Astrocyte of the cerebellum (primary cell): ENCODE measurements at places on chromosomes 2 and 18.

DNA sequence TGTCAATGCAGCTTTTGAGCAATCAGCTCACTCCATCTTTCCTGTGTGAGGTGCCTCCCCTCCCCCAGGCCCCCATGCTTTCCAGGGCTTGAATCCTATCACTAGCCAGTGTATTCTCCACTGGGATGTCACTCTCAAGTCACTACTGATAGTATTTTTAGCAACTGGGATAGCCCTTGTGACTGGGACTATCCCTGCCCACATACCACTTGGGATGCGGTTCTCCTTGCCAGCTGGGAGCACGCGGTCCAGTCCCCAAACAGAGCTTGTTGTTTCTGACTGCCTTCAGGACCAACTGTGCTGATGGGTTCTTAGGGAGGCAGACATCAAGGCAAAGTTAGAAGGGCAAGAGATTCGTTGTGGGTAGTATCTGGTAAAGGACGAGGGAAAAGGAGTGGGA is 134.9 kb downstream of the FAM161A start:
- no peak for DNase-seq

DNA sequence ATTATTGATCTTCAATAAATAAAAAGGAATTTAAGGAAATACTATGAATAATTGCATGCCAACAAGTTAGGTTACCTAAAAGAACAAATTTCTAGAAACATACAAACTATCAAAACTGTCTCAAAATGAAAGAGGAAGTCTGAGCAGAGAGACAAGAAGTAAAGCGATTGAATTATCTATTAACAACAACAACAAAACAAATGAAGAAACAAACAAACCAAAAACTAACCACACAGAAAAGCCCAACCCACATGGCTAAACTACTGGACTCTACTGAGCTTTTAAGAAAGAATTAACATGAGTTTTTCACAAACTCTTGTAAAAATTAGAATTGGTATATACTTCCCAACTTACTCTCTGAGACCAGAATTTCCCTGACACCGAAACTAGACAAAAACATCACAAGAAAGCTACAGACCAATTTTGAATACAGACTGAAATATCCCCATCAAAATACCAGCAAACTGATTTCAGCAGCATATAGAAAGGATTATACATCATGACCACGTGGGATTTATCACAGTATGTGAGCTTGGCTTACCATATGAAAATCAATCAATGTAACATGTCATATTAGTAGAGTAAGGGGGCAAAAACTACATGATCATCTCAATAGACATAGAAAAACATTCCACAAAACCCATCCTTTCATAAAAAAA is 16.6 kb upstream of the GALNT1 start:
- no peak for DNase-seq

DNA sequence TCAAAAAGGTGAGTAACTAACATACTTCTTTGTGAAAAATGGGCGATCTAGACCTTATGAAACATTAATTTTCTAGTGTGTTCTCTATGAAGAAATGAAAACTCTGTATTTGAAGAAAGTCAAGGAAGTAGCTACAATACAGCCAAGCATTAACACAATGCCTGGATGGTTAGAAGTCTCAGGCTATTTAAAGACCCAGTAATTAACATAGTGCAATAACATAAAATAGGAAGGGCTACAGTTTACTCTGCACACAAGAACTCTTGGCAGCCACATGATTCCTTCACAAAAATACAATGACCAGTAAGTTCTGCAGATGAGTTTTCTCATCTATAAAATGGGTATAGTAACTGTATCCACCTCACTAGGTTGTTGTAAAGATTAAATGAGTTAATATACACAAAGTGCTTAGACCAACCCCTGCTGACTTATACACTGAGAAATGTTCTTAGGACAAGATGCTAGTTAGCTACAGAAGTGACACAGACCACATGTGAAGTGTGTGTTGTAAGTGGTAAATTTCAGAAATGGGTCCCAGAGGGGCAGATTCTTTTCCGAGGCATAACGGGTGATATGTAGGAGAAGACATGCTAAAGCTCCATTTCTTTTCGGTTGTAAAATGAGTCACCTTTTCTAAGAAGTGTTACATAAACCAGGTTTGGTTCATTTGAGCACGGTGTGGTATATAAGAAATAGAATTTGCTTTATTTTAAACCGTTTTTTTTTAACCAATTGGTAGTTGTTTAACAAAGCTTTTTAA is 61.8 kb downstream of the CXCR4 start:
- DNase-seq = no peak

DNA sequence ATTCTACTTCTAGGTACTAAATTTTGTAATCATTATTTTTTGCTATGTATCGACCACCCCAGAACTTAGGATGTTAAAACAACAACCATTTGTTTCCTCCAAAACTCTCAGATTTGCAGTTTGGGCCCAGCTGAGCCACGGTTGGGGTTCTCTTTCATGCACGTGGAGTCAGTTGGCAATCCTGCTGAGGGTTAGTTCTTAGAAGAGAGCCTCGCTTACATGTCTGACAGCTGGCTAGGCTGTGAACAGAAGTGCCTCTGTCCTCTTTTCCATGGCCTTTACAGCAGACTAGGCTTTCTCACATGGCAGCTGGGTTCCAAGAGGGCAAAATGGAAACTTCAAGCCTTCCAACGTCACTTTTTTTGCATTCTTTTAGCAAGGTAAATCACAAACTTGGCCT is 9.3 kb upstream of the RGPD4 start:
- no peak for DNase-seq

DNA sequence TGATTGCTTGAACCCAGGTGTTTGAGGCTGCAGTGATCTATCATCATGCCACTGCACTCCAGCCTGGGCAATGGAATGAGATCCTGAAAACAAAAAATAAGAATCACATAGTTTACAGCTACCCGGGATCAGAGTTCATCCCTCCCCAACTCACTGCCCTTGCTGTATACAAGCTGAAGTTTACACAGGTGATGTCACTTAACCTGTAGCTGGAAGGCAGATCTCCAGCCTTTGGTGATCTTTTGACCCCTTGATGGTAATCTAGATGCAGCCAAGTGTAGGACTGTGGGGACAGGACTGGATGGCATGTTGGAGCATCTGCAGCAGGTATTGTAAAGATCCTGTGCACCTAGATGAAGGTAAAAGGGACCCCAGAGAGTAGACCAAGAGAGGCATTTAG is 66.7 kb upstream of the SLC14A2 start:
- DNase-seq = no peak

DNA sequence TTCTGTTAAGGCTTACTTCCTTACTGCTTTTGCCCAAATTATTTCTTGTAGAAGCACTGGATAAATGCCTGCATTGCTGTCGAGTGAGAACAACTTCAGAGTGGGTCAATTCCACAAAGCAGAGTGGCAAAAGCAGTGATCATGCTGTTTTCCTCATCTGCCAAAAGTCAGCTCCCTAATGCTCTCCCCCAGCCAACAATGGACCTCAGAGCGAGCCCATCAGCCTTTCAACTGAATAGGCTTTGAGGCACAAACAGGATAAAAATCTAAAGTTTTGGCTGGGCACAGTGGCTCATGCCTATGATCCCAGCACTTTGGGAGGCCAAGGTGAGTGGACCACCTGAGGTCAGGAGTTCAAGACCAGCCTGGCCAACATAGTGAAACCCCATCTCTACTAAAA is 222.7 kb downstream of the TCF4 start:
- no peak for DNase-seq

GRCh38 chr2:206212673-206213513 is 53.2 kb downstream of the EEF1B2 start:
- DNase-seq = no peak

DNA sequence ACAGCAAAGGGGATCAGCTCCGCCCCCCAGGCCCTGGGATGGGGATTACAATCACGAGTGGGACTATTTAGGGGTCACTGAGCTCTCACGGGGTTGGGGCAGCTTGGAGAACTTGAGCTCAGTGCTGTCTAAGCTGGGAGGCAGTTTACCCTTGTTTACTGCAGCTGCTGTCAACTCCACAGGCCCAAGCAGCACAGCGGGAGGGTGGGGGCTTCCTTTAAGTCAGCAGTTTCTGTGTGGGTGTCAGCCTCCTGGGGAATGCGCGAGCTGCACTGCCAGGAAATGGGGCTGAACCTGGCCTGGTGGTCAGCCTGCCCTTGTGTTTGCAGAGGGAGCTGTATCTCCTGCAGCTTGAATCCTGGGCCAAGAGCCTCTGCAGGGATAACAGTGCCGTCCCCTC is 29.8 kb downstream of the TOGARAM2 start:
- no peak for DNase-seq

DNA sequence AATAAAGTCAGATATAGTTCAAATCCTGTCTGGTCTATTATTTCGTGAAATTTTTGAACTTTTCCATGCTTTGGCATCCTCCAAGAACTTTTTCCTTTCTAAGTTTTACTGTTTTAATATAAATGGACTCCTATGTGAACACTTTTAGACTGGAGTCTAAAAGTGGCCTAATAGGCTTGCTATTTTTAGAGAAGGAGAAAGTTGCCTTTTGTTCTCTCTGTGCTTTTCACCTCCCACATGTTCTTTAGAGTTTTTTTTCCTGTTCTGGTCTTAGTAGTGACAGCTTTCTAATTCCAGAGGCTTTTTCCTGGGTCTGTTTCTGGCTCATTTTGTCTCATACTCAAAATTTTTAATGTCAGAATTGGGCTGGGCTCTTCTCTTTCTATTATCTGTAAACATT is 72.2 kb downstream of the ADAM23 start:
- no peak for DNase-seq

- no peak for DNase-seq
Measured at GRCh38 chr18:25145731-25146511, 206.0 kb downstream of the ZNF521 start.

DNA sequence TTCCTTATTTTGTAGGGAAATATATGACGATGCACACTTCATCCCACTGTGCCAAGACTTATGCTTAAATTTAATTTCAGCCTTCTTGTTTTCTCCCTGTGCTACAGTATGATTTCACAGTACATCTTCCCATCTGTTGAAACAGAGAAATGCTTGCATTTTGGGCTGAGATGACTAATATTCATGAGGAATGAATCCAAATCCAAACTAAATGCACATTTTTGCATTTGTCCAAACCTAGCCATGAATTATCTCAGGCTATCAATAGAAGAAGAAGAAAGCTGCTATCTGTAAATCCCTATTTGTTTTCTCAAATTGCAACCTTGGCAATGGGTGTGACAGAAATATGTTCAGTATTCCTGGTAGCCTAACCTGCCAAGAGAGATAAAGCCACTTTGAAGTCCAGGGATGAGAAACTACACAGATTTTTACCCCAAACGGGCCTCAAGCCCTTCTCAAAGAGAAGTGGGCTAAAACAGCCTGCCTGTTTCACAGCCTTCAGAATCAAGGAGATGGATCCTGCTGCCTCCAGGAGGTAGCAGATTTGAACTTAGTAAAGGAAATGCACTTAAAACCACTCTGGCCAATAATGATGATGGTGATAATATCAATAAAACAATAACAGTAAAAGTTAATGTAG is 306.9 kb upstream of the NT5C1B start:
- no peak for DNase-seq

DNA sequence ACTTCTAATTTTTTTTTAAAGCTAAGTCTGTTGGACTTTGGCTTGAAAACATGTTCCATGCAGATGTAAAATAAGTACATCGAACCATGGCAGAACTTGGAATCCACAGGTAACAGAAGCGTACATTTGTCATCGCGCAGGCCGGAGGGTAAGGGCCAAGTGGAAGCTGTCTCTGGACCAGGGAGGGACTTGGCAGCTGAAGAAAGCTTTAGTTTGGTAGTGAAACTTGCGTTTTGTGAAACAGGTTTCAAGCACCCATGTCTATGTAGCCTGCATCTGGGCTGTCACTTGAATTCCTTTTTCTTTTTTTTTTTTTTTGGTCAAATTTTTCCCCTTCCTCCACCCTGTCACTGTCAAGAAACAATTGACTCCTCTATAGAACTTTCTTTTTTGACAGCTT is 20.4 kb downstream of the GRHL1 start:
- DNase-seq = no peak

- no peak for DNase-seq
Measured at GRCh38 chr2:11013196-11013595, 101.5 kb downstream of the KCNF1 start.
